Common myeloid progenitor, CD34-positive (primary cell): ENCODE measurements at places on chromosomes 1 and 21.

- DNase-seq = no peak
Measured at GRCh38 chr1:185207170-185207569, 50.2 kb downstream of the SWT1 start.

- no peak for DNase-seq
Measured at GRCh38 chr1:231940701-231941100, 314.1 kb downstream of the DISC1 start.

- DNase-seq = no peak
Measured at GRCh38 chr1:167529829-167530474, 11.6 kb upstream of the CD247 start.

GRCh38 chr1:195345149-195345548 is 1263.1 kb downstream of the KCNT2 start:
- DNase-seq = no peak

GRCh38 chr1:56287721-56288120 is 291.6 kb downstream of the PLPP3 start:
- DNase-seq = no peak

- peak; percentile 13 for DNase-seq
Measured at GRCh38 chr1:93716941-93717368, 35.3 kb upstream of the BCAR3 start.

- no peak for DNase-seq
Measured at GRCh38 chr1:27967884-27968466, 8.2 kb downstream of the XKR8 start.

DNA sequence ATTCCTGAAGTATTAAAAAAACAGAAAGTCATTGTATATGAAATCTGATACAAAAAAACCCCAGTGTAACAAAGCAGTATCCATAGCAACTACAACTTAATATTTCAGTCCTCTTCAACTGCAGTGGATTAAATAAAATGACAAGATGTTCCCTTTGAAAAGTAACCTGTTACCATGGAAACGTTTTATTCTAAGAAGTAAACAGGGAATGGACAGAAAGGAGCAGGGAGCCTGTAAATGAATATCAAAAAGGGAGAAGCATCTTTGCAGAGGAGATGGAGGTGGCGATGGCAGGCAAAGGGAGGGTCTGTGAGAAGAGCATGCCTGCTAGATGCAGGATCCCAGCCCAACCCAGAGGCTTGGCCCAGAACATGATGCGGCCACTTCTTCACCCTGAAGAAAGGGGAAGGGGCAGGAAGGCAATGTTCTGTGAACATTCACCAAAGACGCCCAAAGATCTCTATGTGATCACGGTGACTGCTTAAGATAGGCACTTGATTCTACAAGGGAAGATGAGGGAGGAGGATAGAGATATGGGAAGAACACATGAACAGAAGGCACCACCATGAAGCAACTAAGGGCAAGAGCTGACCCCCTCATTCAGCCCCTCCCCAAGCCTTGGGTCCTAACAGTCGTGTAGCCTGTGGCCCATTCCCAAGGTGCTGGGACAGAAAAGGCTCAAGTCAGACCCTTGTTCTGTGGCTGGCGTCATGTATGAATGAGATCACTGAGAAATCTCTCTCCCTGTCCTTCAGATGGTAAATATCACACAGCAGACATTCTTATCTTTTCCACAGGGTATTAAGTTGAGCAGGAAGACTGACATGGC is 200.0 kb downstream of the SLC45A1 start:
- DNase-seq = no peak

DNA sequence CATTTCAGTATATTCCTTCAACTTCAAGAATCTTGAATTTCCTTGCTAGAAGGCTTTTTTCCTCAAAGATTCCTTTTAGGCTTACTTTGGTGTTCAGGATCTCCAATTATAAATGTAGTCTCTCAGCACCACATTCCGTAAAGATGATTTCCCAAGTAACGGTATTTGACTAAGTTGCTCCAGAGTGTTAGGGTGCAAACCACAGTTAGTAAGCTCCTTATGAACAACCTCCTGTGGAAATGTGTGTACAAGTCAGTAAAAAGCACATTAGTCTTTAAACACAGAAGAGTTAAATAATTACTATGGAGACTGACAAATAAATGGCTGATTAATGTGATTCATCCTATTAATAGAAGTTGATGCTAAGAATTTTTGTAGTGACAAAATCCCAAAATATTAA is 10.3 kb downstream of the DONSON start:
- no peak for DNase-seq

DNA sequence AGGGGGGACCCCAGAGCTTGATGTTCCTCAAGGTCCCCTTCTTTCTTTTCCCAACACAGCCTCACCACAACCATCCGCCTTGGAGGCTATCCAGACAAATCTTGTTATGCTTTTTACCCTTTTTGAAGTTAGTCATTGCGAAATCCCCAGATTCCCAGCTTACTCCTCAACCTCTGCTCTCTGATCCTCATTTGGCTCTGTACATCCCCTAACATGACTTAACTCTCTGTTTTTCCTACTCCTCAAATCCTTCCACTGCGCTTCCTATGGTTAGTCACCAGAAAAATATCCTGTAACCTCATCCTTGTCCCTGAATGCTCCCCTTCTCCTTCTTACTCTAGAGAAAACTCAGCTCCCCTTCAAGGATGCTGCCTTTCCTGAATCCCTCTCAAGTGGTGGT is 189.1 kb upstream of the POU3F1 start:
- DNase-seq = no peak

GRCh38 chr1:74613894-74614293 is 59.7 kb downstream of the ERICH3 start:
- DNase-seq = no peak

- no peak for DNase-seq
Measured at GRCh38 chr1:186878356-186878755, 49.6 kb downstream of the PLA2G4A start.

- no peak for DNase-seq
Measured at GRCh38 chr21:14916676-14917141, 148.1 kb downstream of the NRIP1 start.

- DNase-seq = no peak
Measured at GRCh38 chr1:203147376-203147775, 19.9 kb downstream of the ADORA1 start.

GRCh38 chr1:5725406-5725805 is 266.8 kb downstream of the NPHP4 start:
- DNase-seq = no peak

- DNase-seq = no peak
Measured at GRCh38 chr21:31938330-31939301, 65.8 kb downstream of the HUNK start.

DNA sequence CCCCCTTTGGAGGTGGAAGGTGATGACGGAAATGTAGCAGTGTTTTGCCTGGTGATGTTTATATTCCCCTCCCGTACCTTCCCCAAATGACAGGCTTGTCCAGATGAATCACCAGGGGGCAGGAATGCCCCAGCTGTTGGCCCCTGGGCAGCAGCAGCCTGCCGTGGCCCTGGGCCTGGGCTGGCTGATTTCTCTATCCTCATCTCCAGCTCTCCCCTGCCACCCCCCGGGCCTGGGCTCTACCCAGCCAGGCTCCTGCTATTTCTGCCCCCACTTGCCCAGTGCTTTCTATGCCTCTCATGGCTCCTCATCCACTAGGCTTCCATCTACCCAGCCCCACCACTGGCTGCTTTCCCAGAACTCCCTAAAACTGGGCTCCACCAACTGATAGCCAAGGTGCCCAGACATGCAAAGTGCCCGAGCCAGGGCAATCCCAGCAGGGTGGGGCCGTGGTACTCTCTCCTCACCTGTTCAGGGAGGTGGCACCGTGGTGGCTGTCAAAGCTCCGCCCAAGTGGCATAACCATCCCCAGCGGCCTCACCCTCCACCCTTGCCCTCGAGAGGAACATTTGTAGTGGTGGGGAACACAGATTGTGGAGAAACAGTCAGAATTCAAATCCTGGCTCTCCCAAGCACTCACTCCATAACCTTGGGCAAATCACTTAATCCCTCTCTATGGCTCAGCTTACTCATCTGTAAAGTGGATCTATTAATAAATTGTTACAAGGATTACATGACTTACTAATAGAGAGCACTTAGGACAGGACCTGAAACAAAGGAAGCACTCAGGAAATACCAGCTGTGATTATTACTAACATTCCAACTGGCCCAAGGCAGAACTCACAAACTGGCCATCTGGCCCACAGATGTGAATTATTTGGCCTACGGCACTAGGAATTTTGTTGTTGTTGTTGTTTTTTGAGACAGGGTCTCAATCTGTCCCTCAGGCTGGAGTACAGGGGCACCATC is 12.8 kb upstream of the ECE1 start:
- DNase-seq = peak; percentile 40

DNA sequence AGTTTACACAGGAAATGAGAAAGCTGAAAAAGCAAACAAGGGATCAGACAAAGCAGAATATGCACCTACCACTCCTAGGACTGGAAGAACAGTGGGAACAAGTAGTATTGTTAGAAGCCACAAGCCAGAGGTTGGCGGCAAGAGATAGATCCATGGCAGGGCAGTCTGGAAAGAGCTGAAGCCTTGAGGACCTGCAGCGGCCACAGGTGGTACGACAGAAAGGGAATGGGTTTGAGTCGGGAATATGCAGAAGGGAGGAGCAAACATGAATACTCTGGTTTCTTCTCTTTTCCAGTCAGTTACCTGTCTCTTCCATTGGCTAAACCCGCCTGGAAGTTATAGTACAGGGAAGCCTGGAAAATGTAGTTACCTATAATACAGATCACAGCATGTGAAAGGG is 3.9 kb upstream of the PCNX2 start:
- no peak for DNase-seq

GRCh38 chr1:57411262-57411661 is 12.6 kb downstream of the DAB1 start:
- DNase-seq = no peak

GRCh38 chr1:45722809-45723208 is 27.6 kb downstream of the IPP start:
- DNase-seq = peak; percentile 3

GRCh38 chr1:157580179-157580827 is 17.6 kb downstream of the FCRL4 start:
- peak; percentile 67 for DNase-seq

DNA sequence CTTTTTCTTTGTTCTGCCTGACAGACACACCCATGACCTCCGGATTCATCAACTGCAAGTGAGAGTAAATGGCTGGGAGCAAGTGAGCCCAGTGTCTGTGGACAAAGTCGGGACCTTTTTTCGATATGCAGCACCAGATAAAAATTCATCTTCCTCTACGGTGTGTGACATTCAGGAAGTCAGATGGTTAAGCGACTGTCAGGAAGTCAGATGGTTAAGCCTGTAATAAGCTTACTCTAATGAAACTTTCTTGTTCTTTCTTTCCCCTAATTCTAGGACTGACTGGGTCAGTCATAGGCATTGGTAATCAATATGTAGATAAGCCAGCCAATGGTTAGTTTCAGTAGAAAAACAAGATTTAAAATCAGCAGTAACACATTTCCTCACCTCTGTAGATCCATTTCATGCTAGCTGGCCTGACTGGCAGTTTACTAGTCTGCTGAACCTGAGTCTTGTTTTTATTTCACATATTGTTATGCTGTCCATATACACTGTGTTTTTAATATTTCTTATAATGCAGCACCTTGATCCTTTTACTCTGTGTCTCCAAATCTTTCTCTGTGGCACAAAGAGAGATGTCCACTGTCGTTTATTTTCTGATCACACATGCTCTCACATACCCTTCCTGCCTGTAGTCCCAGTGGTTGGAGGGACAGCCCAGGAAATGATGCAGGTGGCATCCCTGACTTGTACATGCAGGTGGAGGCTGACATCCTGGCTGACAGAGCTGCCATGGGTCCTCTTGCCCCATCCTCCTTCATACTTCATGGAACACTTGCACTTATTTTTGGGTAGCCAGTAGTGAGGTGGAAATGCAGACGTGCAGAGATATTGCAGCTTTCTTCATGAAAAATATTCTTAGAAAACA is 115.8 kb downstream of the VPS13D start:
- peak; percentile 40 for DNase-seq

DNA sequence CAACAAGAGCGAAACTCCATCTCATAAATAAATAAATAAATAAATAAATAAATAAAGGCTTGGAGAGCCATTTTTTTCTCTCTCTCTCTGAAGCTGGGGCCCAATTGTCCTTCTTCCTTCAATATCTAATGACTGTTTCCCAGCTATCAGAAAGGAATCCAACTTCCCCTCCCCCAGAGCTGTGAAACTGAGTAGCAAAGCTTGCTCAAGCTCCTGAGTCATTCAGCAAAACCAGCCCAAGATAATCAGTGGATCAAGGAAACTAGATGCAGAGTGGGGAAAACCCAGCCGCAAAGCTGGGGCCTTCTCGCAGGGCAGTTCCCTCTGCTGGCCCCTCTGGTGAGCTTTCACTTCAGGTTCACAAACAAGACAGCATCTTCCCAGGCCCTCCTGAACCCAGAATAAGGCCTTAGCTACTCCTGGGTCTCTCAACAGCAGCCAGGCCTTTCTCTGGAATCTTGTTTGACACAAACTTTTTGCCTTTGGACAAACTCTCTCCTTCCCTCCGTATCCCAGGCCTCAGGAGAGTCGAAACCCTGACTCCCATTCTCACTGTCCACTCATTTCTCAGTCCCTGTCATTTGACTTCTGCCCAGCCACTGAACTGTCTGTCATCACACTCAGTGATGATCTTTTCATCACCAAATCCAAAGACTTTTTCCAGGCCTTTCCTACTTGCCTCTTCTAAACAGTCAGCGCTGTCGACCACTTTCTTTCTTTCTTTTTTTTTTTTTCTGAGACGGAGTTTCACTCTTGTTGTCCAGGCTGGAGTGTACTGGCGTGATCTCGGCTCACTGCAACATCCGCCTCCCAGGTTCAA is 18.0 kb upstream of the PTP4A2 start:
- DNase-seq = peak; percentile 98

GRCh38 chr1:68429233-68429808 is 20.4 kb downstream of the RPE65 start:
- DNase-seq = no peak

DNA sequence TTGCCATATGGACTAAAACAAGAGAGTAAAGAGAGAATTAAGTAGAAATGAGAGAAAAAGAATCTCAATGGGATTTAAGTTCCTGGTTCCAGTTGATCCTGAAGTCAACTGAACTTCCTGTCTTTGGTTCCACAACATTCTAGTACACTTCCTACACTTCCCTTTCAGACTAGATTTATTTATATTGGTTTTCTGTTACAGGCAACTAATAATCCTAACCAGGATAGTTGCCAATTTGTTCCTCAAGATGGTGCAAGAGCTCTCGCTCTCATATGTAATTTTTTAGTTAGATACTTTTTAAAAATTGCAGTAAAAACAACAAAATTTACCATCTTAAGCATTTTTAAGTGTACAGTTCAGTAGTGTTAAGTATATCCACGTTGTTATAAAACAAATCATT is 28.8 kb upstream of the TRIM45 start:
- DNase-seq = no peak

DNA sequence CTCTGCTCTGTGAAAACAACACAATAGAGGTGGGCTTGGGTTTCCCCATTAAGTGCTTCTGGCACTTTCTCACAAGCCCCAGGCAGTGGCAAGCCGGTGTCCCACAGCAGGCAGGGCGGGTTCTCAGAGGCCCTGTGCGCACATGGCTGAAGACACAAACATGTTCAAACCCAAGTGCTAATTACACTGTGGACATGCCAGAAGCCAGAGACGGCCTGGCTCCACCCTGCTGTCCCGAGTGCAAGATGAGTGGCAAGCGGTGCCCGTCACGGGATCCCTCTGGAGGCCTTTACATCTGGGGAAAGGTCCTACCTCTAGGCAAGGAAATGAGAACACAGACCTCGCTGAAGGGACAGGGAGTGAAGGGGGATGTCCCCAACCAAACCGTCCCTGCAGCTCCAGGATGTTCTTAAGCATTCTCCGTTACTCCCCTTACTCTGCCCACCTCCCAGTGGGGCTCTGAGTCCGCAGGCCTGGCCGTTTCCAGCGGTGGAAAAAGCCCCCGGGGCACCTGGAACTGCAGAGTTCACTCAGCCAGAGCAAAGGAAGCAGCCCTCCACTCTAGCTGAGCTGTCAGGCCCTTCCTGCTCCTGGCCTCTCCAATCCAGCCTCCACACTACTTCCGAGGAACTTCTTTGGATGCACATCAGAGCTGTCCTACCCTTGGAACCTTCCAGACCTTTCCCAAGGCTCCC is 57.4 kb downstream of the SLC66A1 start:
- DNase-seq = no peak
